ENCODE measurements at places on chromosomes 12 and 14. TPM values are rescaled to one million over a fixed set of nuclear protein-coding genes. Genes with fewer than 3 reads are reported as not detected.

OR5AU1 gene
- not detected for total RNA-seq

KDM5A gene
- 49.3 TPM for total RNA-seq

TAS2R7 gene
- not detected for total RNA-seq

JPH4 gene
- total RNA-seq, result not detected

APOLD1 gene
- total RNA-seq, result 1.3 TPM

LYZ gene
- not detected for total RNA-seq

ADCY4 gene
- 16.7 TPM for total RNA-seq

XPOT gene
- total RNA-seq, result 60.4 TPM

COCH gene
- 0.15 TPM for total RNA-seq

LRRC43 gene
- total RNA-seq, result 1.2 TPM

EIF2S3B gene
- total RNA-seq, result 15.0 TPM

DPY19L2 gene
- 1.3 TPM for total RNA-seq

DDN gene
- not detected for total RNA-seq

COA8 gene
- total RNA-seq, result 2.8 TPM

ADIPOR2 gene
- 32.4 TPM for total RNA-seq

TTC8 gene
- total RNA-seq, result 25.4 TPM

C12orf56 gene
- total RNA-seq, result 0.23 TPM

NGB gene
- not detected for total RNA-seq

PPP1R36 gene
- 0.53 TPM for total RNA-seq

FOXN4 gene
- total RNA-seq, result not detected

MFAP5 gene
- total RNA-seq, result 124 TPM

INSM2 gene
- not detected for total RNA-seq

KRT3 gene
- total RNA-seq, result not detected

CDCA3 gene
- total RNA-seq, result 0.59 TPM

HOXC13 gene
- not detected for total RNA-seq

NAA30 gene
- 9.5 TPM for total RNA-seq

DCTN2 gene
- 81.7 TPM for total RNA-seq

FAM90A1 gene
- total RNA-seq, result 0.35 TPM

DHRS2 gene
- 0.08 TPM for total RNA-seq

PSMB5 gene
- 210 TPM for total RNA-seq

SOX5 gene
- total RNA-seq, result 0.15 TPM

BCL2L14 gene
- total RNA-seq, result not detected

KRT77 gene
- total RNA-seq, result not detected

GPR68 gene
- 7.1 TPM for total RNA-seq

ANP32D gene
- not detected for total RNA-seq

KCNC2 gene
- under 0.01 TPM for total RNA-seq

SSPN gene
- 4.7 TPM for total RNA-seq
